ENCODE measurements at places on chromosomes 12 and 14.

GRCh38 chr14:102568115-102568614 lies 24.3 kb upstream of the RCOR1 start:
- DNase-seq = peak; percentile 65

- DNase-seq = no peak
Measured at GRCh38 chr14:63893701-63894458, 41.1 kb downstream of the SYNE2 start.

DNA sequence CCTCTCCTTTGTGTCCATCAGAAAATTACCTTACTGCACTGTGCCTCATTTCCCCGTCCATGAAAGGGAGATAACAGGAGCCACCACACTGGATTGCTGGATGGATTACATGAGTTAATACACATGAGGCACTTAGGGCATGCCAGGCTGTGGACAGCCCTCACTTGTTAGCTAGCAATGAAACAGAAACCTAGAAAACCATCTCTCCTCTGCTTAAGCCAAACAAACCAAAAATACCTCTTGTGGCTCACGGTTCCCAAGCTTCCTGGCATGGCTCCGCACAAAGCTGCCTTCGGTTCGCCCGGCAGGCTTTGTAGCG lies 660 bp upstream of the HCFC2 start:
- DNase-seq = no peak

DNA sequence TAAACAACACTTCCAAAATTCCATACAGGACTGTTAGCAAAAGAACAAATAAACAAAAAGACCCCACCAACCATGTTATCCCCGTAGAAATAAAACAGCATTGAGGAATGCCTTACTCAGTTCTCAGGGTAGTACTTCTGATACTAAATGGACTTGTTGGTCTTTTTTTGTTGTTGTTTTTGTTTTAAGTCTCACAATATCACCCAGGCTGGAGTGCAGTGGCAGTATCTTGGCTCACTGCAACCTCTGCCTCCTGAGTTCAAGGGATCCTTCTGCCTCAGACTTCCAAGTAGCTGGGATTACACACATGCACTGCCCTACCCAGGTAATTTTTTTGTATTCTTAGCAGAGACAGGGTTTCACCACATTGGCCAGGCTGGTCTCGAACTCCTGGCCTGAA lies 17.1 kb downstream of the HNRNPC start:
- no peak for DNase-seq

- DNase-seq = no peak
Measured at GRCh38 chr12:100229036-100229635, 28.5 kb downstream of the ACTR6 start.

DNA sequence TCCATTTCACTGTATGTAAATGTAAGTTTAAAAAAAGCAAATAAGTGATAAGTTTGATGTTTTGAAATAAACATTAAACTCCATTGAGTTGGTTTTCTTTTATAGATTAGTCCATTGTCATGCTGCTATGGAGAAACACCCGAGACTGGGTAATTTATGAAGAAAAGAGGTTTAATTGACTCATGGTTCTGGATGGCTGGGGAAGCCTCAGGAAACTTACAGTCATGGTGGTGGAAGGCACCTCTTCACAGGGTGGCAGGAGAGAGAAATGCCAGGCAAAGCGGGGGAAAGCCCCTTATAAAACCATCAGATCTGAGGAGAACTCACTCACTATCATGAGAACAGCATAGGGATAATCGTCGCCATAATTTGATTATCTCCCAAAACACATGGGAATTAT lies 48.4 kb upstream of the OXA1L start:
- no peak for DNase-seq

DNA sequence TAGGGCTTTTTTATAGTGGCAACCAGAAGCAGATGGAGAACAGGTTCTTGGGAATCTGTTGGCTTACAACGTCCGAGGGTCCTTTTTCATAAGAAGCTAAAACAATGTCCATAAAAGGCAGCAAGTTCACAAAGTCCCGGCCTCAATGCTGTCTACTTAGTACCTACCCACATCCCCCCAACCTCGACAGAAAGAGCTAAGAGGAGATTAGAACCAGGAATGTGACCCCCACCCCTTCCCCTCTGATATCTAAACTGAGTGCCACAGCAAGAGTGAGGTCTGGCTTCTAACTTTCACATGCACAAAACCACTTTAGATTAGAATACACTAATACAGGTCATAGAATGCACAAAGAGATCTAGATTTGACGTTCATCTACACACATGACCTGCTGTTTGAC lies 4.5 kb downstream of the DPF3 start:
- no peak for DNase-seq

- no peak for DNase-seq
Measured at GRCh38 chr12:89690925-89691324, 17.7 kb downstream of the ATP2B1 start.

DNA sequence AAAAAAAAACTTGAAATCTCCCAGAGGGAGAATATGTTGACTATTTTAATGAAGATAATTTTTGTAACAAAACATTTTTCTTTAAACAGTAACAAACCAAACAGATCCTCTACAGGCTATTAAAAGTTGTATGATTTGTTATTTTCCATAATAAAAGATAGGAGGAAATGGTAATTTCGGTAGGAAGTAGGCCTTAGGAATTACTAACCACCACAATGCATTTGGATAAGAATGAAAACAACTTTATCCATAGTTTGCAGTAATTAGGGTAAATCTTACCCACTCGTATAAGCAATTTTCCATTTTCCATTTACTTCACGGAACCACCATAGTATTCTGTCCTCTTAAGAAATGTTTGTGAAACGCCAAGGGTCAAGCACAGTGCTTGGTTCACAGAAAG lies 6.0 kb downstream of the USP44 start:
- no peak for DNase-seq

GRCh38 chr14:90154110-90154509 lies 92.3 kb downstream of the KCNK13 start:
- DNase-seq = no peak

GRCh38 chr12:47904713-47905709 lies at the start of gene VDR:
VDR (minus strand) TSS chr12:47904994; CDS start chr12:47879113, 25,881 bp downstream.
- DNase-seq = peak; percentile 83

- DNase-seq = no peak
Measured at GRCh38 chr12:69130064-69130463, 109.3 kb upstream of the CPSF6 start.

- DNase-seq = no peak
Measured at GRCh38 chr12:9363145-9363544, 154.9 kb upstream of the PZP start.

GRCh38 chr12:88401155-88401554 lies 179.1 kb downstream of the KITLG start:
- DNase-seq = no peak

DNA sequence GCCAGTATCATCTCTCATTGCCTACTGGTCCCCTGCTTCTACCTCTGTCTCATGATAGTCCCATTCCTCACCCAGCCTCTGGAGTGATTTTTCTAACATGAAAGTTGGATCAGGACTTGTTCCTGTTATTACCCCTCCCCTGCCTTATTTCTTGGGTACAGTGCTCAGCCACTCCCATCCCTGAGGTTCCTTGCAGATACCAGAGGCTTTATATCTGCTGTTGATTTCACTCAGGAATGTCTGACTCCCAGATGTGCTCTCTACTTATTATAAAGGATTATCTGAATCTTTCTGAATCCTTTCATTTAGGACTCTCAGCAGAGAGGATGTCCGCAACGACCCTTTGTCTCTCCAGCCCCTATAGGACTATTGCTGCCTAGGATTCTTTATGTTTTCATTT lies 111.2 kb downstream of the LRRK2 start:
- no peak for DNase-seq

- no peak for DNase-seq
Measured at GRCh38 chr12:66549050-66549389, 129.9 kb downstream of the GRIP1 start.

- no peak for DNase-seq
Measured at GRCh38 chr12:26786865-26787514, 46.0 kb downstream of the ITPR2 start.

- DNase-seq = no peak
Measured at GRCh38 chr14:105087963-105088811, 23.0 kb upstream of the GPR132 start.

GRCh38 chr12:9792961-9793617 lies 32.4 kb upstream of the CD69 start:
- DNase-seq = no peak

- no peak for DNase-seq
Measured at GRCh38 chr14:22630486-22630885, 13.7 kb downstream of the OR6J1 start.

- no peak for DNase-seq
Measured at GRCh38 chr12:107657133-107657532, 28.5 kb upstream of the PWP1 start.

DNA sequence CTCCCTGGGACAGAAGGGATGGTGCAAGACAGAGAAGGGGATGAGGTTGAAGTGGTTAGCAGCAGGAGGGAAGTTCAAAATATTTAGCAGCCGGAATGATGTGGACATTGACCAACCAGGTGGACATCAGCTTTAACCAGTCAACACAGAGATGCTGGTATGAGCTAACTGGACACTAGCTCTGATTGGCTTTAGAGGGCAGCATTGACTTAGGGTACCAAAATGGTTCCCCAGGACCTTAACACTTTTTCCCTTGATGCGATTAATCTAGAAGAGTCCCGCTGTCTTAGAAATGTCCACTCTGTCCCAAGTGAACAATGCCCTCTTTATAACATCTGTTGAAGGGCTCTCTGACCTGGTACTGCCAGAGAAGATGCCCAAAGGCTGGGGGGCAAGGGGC lies 134.0 kb upstream of the GSC start:
- DNase-seq = peak; percentile 1

DNA sequence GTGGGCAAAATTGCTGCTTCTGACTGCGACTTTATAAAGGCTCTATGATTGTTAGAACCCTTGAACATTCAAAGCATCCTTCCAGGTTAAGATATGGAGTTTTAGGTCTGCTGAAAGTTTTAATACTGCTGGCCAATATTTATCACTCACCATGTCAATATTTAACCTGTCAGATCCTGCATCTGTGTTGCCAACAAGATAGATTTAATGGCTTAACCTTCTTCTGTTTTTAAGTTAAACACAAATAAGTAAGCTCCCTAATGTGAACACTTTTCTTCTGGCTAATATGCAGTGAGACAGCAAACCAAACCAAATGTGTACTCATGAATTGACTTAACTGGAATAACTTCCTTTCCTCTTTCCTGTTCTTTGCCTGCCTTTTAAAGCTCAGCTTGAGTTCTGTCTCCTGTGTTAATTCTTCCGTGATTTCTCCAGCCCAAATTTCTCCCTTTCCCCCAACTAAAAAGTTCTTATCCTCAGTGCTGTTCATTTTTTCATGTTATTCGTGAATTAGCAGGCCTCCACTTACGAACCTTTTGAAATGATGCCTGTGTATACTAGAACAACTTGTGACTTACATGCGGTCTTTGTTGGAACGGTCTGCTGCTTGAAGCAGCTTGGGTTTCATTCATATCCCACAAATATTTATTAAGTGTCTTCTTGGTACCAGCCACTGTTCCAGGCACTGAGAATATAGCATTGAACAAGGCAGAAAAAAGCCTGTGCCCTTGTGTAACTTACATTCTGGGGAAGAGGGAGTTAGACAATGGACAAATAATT lies 9.1 kb downstream of the FBXW8 start:
- DNase-seq = no peak

GRCh38 chr12:685388-685787 lies 22.1 kb upstream of the NINJ2 start:
- peak; percentile 92 for DNase-seq

DNA sequence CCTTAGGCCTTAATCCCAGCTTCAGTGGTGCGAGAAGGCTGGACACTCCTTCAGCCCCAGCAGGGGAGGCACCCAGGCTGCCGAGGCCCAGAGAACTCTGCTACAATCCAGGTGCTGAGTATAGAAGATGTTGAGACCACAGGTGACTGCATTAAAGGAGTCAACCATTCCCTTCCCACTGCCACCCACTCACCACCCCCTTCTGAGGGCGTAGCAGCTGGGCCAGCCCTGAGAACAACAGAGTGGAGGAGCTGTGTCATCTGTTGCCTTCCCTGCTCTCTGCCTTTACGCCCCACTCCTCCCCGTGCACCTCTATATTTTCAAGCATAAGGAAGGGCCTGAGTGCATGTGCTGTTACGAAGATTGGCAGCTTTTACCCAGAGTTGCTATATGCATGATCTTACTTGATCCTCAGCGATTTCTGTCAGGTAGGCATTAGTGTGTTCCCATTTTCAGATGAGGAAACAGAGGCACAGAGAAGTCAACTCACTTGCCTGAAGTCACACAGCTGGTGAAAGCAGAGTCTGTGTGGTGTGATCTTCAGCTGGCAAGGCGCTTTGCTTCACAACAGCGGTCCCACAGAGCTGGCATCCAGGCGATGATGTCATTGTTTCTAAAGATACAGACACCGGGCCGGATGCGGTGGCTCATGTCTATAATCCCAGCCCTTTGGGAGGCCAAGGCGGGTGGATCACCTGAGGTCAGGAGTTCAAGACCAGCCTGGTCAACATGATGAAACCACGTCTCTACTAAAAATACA lies 46.7 kb downstream of the RIN3 start:
- DNase-seq = peak; percentile 50

GRCh38 chr12:71159878-71160277 lies 2.1 kb upstream of the TSPAN8 start:
- no peak for DNase-seq

- no peak for DNase-seq
Measured at GRCh38 chr12:128137140-128137539, 129.8 kb upstream of the TMEM132C start.

- peak; percentile 92 for DNase-seq
Measured at GRCh38 chr14:68794130-68794850, 1.4 kb upstream of the ZFP36L1 start.

GRCh38 chr12:88313554-88313953 lies 171.4 kb downstream of the TMTC3 start:
- DNase-seq = no peak

- no peak for DNase-seq
Measured at GRCh38 chr12:16611146-16611545, 5.2 kb upstream of the LMO3 start.

- peak; percentile 56 for DNase-seq
Measured at GRCh38 chr12:108635201-108635996, 1.7 kb upstream of the SELPLG start.

GRCh38 chr12:77537663-77538062 lies 293.0 kb upstream of the NAV3 start:
- no peak for DNase-seq

DNA sequence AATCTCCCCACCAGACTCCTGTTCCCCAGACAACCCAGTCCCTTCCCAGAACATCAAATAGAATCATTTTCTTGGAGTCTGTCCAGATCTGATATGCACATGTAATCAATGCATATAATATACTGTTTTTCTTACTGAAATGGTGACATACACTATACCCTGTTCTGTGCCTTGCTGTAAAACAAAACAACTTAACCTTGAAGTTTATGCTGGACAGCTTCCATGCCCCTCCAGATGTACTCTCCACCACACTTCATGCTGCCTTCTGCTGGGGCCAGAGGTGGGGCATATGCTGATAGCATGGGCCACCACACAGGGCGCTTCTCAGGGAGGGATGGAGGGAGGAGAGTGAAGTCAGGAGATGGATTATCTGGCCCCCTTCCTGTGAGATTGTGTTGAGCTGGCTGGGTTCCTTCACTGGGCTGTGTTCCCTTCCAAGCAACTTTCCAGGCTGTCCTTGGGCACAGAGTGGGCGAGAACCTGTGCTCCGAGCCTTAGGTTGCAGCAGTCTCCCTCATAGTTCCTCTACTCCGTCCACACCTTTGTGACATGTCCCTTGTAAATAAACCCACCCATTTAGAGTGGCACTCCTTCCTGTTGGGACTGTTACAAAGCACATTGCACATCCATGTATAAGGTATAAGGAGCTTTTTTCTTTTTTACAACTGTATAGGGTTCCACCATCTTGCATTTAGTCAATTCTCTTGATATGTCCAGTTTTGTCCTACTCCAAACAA lies 77.6 kb upstream of the RIC8B start:
- DNase-seq = no peak

- DNase-seq = no peak
Measured at GRCh38 chr12:125092872-125093680, 27.8 kb downstream of the AACS start.

GRCh38 chr12:12925388-12925787 lies 26.6 kb downstream of the GPRC5D start:
- no peak for DNase-seq
